ENCODE measurements at places on chromosomes 1 and 21. TPM values are rescaled to one million over a fixed set of nuclear protein-coding genes. Genes with fewer than 3 reads are reported as not detected.

The NEXN gene
- total RNA-seq = 1.6 TPM

The ALPL gene
- not detected for total RNA-seq

- no peak for DNase-seq
Measured at GRCh38 chr1:232372841-232373440, 257.0 kb downstream of the SIPA1L2 start.

The AMIGO1 gene
- 0.97 TPM for total RNA-seq

- peak; percentile 60 for DNase-seq
Measured at GRCh38 chr1:204503122-204503912, 8.7 kb upstream of the PIK3C2B start.

The FOXD3 gene
- total RNA-seq = not detected

DNA sequence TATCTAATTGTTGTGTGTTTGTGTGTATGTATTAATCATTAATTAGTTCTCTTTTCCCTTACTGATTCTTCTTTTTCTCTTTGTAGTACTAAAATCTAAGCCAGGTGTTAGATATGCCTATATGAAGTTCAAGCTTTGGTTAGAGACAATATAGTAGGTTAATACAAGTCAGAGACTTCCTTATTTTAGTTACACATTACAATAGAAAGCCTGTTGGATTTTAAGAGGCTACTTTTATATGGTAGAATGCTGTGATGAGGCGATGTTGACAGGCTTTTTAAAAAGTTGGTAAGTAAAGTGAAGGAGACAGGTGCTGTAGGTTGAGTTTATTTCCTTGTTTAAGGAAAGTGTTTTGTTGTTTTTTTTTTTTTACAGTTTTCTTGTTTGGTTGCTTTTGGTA, 45.9 kb downstream of the ADGRL2 start:
- no peak for DNase-seq

DNA sequence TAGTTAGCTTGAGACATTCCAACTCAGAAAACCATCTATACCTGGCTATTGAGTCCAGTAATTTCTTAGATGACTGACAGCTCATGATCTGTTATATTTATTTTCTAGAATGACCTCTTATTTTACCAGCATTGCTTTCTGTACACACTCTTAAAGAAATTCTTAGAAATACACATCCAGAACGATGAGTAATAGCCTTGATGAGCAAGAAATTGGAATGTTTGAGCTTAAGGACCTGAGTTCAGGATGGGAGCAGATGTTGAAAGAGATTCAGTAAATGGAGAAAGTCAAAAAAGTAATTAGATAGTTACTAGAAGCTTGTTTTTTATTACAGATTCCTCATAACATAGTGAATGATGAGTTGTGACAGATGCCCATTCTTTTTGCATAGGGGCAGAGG, 11.7 kb downstream of the PYHIN1 start:
- no peak for DNase-seq

DNA sequence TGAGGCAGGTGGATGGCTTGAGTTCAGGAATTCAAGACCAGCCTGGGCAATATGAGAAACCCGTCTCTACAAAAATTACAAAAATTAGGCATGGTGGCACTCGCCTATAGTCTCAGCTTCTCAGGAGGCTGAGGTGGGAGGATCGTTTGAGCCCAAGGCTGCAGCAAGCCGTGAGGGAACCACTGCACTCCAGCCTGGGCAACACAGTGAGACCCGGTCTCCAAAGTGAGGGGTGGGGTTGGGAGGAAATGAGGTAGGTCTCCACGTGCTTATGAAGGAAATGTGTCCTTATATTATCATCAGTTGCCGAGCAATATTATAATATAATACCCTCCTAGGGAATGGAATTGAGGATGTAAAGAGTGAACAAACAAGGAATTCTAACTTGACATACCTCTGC, 2.7 kb downstream of the TMEM50B start:
- no peak for DNase-seq

- DNase-seq = no peak
Measured at GRCh38 chr1:205502992-205503391, 1.5 kb upstream of the CDK18 start.

- DNase-seq = no peak
Measured at GRCh38 chr1:97909266-97909665, 11.6 kb downstream of the DPYD start.

The FAM131C gene
- total RNA-seq = not detected

DNA sequence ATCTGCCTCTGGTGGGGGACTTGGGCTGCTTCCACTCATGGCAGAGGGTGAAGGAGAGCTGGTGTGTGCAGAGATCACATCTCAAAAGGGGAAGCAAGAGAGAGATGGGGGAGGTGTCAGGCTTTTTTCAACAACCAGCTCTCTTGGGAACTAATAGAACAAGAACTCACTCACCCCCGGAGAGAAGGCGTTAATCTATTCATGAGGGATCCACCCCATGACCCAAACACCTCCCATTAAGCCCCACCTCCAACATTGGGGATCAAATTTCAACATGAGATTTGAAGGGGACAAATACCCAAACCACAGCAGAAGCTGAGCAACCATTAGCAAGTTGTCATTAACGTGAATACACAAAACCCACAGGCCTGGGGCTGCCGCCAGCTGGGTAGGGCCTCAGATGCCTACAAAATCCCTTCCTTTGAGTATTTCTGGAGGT, 12.0 kb upstream of the VWA5B1 start:
- DNase-seq = no peak

GRCh38 chr1:158039380-158039779, 45.9 kb downstream of the KIRREL1 start:
- DNase-seq = no peak

GRCh38 chr1:10549904-10550664, 75.3 kb downstream of the PEX14 start:
- DNase-seq = no peak

GRCh38 chr21:17697473-17697872, 84.8 kb upstream of the BTG3 start:
- DNase-seq = no peak

- no peak for DNase-seq
Measured at GRCh38 chr1:29878501-29878900, 642.2 kb downstream of the PTPRU start.

The ZNF593OS gene
- total RNA-seq = not detected

DNA sequence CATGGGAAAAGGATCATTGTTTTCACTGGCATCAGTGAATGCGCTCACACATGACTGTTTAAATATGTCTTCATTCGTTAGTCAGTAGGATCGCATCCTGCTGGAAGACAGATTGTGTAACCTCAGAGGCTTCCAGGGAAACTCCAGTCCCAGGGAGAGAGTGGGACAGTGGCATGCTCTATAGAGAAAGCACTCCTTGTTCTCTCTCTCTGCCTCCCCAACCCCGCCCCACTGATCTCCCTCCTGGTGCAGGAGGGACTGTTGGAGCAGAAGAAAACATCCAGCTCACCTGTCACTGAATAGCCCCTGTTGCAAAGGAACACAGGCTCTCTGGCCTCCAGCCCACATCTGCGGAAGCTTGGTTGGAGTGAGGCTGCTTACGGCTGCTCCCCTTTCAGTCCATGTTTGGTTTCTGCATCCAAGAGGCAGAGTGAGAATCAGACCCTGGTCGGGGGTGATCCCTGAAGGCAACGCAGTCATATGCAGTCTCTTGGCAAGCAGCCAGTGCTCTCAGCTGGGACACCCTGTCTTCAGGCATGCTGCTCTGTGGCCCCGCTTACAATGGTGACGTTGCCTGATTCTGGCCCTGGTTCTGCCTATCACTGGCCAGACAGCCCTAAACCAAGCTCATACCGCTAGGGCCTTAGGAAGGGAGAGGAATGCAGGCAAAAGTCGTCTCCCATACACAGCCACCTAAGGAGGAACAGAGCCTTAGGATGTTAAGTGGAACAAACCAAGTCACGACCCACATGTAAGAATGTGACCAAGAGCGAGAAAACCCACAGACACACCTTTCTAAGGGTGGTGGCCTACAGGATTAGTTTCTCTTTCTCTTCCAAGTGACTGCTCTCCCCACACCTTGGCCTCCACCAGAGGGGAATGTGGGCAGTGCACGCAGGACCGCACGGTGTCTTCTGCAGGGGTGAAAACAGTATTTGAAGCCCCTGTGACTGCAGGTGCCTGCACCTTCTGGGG, 39.7 kb downstream of the BACE2 start:
- no peak for DNase-seq

The AIM2 gene
- 14.4 TPM for total RNA-seq

GRCh38 chr1:78358165-78358564, 132.6 kb upstream of the PTGFR start:
- no peak for DNase-seq

GRCh38 chr1:41242342-41243078, 404 bp upstream of the SCMH1 start:
- peak; percentile 67 for DNase-seq

The ITGB2 gene
- 151 TPM for total RNA-seq

GRCh38 chr1:201461645-201462441, 7.1 kb downstream of the PHLDA3 start:
- no peak for DNase-seq

The HSPA6 gene
- total RNA-seq = 0.31 TPM

Data from activated naive CD4-positive, alpha-beta T cell treated with anti-CD3 and anti-CD28 coated beads, Interleukin-2, amount 50 U/mL, for 72 hours (primary cell).